ENCODE measurements at places on chromosomes 4 and X.

- no peak for DNase-seq
Measured at GRCh38 chrX:640641-641040, 10.1 kb downstream of the SHOX start.

DNA sequence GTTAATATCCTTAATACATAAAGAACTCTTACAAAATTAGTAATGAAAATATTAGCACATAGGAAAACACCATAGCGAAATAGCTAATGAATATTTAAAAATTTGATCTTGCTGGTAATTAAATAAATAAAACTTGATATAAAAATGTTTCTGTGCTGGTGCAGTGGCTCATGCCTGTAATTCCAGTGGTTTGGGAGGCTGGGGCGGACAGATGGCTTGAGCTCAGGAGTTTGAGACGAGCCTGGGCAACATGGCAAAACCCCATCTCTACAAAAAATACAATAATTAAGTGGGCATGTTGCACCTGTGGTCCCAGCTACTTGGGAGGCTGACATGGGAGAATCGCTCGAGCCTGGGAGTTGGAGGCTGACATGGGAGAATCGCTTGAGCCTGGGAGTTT lies 7.6 kb downstream of the FAM199X start:
- no peak for DNase-seq

- no peak for DNase-seq
Measured at GRCh38 chr4:79266136-79266535, 59.7 kb downstream of the NAA11 start.

GRCh38 chrX:138345801-138346200 lies 365.7 kb downstream of the FGF13 start:
- DNase-seq, result no peak

- peak; percentile 83 for DNase-seq
Measured at GRCh38 chr4:75030649-75031235, 97.8 kb downstream of the PARM1 start.

- no peak for DNase-seq
Measured at GRCh38 chrX:21800344-21800770, 39.1 kb upstream of the MBTPS2 start.

DNA sequence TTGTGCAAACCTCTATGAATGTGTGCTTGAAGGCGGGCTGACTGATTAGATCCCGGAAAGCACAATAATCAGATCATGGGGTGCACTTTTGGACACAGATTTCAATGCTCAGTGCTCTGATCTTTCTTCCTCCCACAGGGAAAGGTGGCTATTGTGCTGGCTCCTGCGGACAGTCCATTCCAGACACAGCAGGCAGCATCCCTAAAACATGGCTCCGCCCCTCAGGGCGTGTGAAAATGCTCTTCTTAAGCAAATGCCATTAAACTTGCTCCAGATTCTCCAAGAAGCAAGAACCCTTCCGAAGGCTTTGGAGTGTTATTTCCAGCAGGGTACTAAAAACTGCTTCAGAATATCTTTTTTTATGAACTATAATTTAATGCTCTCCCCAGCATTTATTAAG lies 100.0 kb downstream of the SLC2A9 start:
- DNase-seq, result no peak

GRCh38 chr4:147019091-147019490 lies 73.4 kb upstream of the TTC29 start:
- peak; percentile 52 for DNase-seq

DNA sequence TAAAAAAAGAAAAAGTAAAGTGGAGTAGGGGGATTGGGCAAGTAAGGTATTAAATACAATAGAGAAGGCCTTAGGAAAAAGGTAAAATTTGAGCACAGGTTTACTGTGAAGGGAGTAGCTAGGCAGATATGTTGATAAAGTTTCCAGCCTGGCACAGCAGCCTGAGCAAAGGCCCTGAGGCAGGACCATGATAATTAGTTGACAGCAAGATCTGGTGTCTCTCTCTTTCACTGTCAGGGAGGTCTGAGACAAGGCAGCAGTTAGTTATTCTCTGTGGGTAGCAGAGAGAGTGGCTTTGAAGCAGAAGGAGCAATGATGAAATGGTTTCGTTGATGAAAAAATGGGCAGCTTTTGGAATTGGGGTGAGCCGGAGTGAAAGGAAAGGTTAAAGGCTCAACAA lies 119.5 kb downstream of the KDR start:
- no peak for DNase-seq

GRCh38 chr4:147367891-147368290 lies 113.0 kb upstream of the EDNRA start:
- DNase-seq, result no peak

DNA sequence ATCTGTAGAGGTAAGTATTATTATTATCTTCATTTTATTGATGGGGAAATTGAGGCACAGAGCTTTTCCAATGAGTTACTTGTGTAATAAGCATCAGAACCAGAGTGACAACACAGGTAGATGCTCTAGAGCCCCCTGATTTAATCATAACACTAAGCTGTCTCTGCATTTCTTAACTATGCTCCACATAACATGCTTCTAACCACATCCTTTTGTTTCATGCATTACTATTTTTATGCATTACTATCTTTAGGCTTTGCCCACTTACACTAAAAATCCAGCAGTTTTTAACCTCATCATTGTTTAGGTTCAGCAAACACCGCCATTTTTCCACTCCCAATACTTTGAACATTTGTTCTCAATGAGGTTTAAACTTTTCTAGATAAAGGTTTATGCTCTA lies 1900.8 kb upstream of the PCDH10 start:
- no peak for DNase-seq

GRCh38 chrX:2889045-2889605 lies 40.0 kb downstream of the ARSD start:
- no peak for DNase-seq
